ENCODE measurements at places on chromosomes 6 and 20.

DNA sequence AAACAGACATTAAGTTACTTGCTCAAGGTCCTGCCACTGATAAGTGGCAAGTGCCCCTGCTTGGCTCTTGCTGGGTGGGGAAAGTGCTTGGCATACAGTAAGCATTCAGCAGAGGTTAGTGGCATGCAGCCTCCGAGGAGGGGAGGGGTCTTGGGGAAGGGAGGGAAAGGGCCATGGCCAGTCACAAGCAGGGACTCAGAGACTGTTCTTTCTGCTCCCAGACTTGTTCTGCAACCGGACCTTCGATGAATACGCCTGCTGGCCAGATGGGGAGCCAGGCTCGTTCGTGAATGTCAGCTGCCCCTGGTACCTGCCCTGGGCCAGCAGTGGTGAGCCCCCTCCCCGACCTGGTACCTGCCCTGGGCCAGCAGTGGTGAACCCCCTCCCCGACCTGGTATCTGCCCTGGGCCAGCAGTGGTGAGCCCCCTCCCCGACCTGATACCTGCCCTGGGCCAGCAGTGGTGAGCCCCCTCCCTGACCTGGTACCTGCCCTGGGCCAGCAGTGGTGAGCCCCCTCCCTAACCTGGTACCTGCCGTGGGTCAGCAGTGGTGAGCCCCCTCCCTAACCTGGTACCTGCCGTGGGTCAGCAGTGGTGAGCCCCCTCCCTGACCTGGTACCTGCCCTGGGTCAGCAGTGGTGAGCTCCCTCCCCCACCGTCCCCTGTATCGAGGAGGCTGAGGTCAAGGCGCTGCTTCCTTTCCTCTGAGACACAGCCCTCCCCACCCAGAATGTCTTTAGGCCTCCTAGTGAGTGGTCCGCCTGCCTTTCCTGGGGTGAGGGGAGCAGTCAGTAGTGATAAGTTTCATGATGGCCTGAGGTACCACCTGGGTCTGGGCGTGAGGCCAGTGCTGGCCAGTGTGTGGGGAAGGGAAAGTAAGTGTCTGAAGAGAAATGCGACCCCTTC is 8.9 kb downstream of the GLP1R start:
- DNase-seq = no peak

DNA sequence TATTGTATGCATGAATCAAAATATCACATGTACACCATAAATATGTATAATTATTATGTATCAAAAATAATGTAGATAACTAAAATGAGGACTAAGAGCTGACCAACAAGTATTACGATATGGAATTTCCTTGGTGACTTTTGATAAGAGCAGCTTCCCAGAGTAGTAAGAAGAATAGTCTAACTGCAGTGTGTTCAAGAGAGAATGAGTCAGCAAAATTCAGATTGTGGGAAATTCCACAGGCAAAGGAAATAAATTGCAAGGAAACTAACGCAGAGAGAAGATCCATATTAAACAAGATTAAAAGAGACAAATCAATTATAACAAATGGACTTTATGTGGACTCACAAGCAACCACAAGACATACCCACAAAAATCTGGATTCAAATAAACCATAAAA is 26.4 kb downstream of the FRK start:
- no peak for DNase-seq

DNA sequence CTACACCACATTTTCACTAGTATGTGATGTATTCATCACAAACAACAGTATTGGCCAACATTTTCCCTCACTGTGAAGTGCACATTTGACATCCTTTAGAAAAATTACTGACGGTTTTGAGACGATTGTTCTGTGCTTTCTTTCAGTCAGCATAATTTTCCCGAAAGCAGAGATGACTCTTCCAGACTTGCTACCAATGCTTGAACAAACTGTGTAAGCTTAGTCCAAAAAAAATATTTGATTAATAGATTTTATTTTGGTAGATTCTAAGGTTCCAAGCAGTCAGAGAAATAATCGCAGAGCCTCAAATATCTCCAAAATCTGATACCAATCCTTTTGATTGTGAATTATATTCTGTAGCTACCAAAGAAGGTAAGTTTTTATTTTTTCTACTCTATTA is 151.1 kb upstream of the ESR1 start:
- no peak for DNase-seq

DNA sequence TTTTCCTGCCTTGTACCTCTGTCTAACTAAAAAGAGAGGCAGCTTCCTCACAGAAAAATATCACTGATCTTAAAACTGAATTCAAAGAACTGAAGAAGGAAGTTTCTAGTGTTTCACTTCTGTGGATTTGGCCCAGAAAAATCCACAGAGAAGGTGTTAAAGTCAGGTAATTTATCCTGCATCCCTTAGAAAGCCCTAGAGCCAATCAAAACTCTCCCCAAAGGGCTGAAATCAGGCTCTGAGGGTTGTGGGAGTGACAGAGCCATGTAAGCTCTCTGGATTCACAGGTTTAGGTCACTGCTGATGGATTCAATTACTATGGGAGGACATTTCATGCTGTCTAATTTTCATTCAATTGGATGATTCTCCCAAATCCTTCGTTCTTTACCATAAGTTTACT is 152.3 kb downstream of the OR2B2 start:
- DNase-seq = no peak

GRCh38 chr6:109612268-109612667 is 78.7 kb downstream of the AK9 start:
- no peak for DNase-seq

GRCh38 chr6:27809939-27810767 is 102.0 kb downstream of the OR2B2 start:
- no peak for DNase-seq

- no peak for DNase-seq
Measured at GRCh38 chr6:66662721-66663507, 955.9 kb upstream of the EYS start.

- no peak for DNase-seq
Measured at GRCh38 chr20:36861875-36862801, 13.8 kb upstream of the TLDC2 start.

DNA sequence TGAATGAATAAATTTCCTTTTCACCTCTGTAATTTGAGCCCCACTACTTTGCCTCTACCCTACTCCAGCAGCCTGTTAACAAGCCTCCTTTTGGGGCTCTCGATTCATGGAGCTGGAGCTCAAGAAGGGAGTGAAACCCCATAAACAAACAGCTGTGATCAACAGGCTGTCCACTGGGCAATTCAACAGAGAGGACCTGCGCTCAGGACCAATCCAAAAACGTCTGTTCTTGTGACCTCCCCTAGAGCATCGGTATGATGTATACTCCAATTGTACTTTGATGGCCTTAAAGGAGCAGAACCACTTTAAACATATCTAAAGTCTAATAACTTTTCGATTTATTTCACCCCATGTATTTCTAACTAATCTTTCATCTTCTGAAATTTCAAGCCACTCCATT is 37.4 kb downstream of the HIVEP2 start:
- no peak for DNase-seq

DNA sequence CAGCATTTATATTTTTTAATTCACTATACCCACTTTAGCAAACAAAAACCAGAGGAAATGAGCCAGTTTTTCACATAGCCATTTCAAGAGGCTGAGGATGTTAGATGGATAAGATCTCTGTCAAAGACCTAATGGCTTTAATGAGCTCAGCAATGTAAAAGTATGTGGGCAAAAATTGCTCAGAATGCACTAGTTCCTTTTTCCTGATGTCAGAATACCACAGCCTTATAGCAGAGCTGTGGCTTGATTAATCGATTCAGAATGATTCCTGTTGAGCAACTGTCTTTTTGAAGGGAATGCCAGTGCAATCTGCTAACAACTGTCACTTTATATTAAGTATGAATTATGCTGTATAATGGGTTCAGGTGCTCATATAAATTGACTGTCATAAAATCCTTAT is 100.6 kb upstream of the HIVEP1 start:
- no peak for DNase-seq

- DNase-seq = no peak
Measured at GRCh38 chr6:37125774-37126492, 44.0 kb upstream of the PIM1 start.

- DNase-seq = no peak
Measured at GRCh38 chr20:58718121-58718563, 25.5 kb downstream of the NPEPL1 start.

DNA sequence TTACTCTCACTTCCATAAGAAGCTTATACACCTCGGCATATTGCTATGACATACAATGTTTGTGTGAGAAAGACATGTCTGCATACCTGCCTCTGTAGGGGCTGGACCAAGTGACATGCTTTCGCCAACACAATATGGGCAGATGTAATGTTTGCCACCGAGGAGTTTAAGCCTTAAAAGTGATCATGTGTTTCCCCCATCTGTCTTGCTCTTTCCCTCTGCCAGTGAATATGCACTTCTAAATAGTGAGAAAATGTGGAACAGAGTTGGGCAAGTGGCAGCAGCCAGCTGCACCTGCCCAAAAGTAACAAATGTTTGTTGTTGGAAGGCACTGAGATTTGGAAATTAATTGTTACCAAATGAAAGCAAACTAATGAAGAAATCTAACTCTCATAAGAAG is 274.8 kb upstream of the BTBD3 start:
- DNase-seq = no peak

DNA sequence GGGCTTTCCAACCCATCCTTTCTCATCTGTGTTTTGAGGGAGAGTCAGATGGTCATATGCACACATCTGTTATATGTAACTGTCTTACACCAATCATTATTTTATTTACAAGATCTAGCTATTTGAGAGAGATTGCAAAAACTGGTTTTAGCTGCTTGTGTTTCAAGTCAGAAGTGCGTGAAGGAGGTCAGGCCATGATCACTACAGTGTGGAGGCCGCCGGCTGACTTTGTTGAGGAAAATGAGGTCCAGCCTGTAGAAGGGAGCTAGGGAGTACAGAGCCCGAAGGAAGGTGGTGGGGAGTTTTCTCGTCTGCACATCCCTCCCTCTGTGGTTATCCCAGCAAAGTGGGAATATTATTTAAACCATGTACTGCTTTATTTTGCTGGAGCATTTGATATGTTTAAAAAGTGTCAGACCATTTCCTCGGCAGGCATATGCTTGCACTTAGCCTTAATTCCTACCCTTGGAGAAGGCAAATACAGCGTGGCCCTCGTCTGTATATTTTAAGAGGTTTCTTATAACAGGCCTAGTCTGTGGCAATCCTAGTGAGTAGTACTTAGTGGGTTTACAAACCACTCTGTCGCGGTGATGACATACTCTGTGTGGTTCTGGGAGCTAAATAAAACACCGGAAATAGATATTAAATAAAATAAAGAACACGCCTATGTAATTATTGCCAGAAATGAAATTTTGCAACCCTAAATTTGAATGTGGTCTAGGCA is 95.6 kb downstream of the UST start:
- DNase-seq = no peak

- DNase-seq = peak; percentile 3
Measured at GRCh38 chr20:12575352-12576095, 433.2 kb upstream of the SPTLC3 start.

DNA sequence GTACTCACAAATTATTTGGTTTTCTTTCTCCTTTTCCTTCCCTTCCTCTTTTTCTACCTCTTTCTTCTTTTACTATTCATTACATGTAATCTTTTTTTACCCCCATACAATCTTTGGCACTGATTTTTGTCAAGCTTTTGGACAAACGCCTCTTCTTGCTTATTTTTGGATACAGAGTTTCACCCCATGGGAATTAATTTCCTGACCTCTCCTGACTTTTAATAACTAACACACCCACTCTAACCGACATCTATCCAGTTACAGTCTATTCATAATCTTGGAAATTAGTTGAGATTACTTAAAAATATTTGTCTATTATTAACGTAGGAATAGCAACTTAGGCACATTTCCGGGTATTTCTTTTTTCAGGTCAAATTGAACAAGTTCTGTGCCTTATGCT is 101.2 kb downstream of the HDGFL1 start:
- DNase-seq = no peak

GRCh38 chr6:18668994-18669393 is 281.8 kb downstream of the RNF144B start:
- no peak for DNase-seq

DNA sequence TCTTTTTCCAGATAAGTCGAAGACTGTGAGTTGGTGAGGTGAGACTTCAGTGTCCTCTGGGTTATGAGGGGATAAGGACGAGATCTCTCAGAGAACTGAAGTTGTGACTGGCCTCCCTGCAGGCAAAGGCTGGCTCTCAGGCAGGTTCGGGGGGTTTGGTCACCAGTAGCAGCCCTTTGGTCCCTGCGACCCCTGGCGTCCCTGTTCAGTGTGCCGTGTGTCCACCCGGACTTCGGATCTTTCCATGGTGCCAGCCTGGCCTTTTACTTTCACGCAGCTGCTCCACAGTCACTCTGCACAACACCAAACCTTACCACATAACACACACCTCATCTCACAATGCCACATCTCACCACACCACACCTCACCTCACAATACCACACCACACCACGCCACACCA is 131.9 kb downstream of the ERMARD start:
- no peak for DNase-seq

GRCh38 chr6:33589731-33590530 is 9.9 kb upstream of the BAK1 start:
- no peak for DNase-seq

DNA sequence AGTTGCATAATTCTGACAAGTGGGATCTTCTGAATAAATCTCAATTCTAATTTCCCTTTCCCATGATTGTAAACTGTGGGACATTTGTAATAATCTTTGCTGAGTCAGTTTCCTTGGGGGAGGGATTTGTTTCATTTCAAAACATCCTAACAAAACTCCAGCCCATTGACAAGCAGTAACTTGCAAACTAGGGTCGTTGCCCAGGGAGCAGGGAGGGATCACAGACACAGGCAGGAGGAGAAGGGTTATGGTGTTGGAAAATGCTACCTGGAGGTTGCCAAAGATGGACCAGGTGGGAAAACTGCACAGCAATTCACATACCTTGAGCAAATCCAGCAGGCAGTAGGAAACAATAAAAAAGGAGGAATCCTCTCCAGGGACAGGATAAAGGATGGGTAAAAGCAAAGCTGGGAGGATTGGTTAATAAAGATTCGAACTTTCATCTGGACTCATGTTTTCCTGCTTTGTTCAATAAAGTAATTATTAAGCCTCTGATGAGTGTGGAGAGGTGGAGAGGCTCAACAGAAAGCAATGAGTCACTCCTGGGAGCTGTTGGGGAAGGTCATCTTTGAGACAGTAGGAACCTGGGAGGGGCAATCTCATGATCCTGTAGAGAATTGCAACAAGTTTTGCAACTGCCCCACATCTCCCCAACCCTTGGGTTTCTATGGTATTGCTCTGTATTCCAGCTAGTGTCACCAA is 87.3 kb upstream of the AKIRIN2 start:
- no peak for DNase-seq

DNA sequence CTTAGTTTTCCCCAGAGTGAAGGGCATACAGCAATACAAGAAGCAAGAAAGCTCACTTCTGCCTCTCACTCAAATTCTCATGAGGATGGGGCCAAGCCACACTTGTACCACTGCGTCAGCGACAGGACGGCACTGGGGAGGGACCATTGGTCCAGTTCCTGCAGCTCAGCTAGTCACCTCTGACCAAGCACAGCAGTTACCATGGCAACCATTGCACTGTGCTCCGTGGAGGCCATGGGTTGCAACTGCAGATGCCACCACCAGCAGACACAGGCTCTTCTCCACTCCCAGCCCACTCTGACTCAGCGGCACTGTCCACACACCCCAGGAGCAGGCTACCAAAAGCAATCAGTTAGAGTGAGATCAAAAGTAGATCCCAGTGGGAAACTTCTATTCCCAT is 441.1 kb upstream of the ARID1B start:
- DNase-seq = no peak

GRCh38 chr6:115717062-115717461 is 343.6 kb downstream of the FRK start:
- DNase-seq = no peak

- no peak for DNase-seq
Measured at GRCh38 chr20:9550871-9551270, 36.5 kb downstream of the LAMP5 start.

Data from esophagus squamous epithelium (tissue), 5 donors.